ENCODE measurements at places on chromosomes 12 and 14.
A peak's percentile ranks its signal among the peaks of the same experiment; 100 is the strongest.

DNA sequence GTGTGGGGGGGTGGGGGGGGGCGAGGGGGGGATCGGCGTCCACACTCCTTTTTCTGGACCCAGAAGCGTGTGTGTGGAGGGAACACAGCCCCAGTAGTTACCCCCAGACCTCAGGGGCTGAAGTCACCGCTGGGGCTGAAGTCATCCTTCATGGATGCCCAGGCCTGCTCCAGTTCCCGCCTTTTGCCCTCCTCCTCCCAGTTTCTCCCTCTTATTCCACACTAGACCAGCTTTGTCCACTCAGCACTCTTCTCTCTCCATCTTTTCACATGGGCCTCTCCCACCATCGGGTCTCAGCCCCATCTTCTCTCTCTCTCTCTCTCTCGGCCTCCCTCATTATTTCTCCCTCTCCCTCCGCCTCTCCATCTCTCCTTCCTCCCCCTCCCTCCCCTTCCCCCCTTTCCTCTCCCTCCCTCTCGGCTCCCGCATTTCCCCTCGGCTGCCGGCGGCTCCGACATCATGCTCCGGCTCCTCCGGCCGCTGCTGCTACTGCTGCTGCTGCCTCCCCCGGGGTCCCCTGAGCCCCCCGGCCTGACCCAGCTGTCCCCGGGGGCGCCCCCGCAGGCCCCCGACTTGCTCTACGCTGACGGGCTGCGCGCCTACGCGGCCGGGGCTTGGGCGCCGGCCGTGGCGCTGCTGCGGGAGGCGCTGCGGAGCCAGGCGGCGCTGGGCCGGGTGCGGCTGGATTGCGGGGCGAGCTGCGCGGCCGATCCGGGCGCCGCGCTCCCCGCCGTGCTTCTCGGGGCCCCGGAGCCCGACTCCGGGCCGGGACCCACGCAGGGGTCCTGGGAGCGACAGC, at the start of gene P3H3:
Gene P3H3, plus strand, starts transcription at position 426 of the 799 bp plus-strand sequence. Its CDS starts 34 bp downstream, at position 460.
- DNase-seq, result no peak

- DNase-seq, result no peak
Measured at GRCh38 chr14:96191353-96191752, 13.3 kb upstream of the BDKRB2 start.

DNA sequence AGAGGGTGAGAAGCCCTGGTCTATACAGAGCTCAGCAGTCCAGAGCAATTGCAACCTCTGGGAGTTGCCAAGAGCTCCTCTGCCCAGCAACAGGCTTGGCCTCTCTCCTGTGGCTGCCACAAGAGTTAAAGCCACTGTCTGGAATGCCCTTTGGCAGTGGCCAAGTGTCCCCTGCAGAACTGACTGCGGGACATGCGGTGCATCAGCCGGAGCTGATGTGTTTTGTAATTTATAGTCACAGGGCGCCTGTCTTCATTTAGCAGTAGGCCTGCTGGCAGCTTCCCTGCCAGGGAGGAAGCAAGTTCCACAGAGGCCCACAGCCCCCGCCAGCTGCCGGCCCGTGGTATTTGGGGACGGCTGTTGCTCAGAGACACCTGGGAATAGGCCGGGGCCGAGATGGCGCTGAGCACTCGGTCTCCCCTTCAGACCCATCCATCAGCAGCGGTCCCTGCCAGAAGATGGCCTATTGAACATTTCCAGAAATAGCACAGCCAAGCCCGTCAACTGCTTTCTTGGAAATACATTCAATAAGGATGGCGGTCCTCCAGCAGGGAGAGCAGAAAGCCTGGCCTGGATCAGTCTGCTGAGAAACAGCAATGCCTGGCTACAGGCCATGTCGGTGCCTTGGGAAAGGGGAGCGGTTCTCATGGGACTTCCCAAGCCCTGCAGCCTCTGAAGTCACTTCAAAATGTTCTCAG, 217.4 kb downstream of the CRADD start:
- no peak for DNase-seq

DNA sequence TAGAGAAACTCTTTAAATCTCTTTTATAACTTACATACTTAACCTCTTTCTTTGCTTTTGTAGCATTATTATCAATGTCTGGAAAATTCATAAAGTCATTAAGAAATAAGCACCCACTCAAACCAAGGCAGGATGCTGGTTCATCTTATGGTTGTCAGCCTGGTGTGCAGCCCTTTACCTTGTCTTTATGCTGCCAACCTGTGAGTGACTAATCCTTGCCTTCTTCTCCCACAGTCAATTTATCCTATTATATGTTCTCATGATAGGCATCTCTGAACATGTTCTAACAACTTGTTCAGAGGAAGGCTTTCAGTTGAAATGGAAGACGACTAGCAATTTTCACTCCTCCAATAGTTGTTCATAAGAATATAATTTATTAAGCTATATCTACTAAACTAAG, 186.9 kb upstream of the CAND1 start:
- no peak for DNase-seq

DNA sequence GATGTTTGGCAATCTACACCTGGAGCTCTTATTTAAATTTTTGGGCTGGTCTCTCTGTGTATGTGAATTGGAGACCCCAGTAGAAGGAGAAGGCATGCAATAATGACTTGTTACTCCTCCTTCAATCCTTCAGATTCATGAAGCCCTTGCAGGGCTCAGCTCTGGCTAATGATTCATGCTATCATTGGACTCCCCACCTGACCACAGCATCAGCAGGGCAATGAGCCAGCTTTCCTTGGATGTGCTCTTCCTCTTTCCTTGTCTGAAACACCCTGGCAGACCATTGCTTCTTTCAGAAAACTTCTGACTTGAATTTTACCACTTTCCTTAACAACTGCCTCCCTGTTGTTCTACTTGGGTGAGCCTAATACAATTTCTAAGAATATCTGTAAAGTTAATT, 1019.2 kb downstream of the AACS start:
- DNase-seq, result no peak

GRCh38 chr12:80877721-80878265, 59.9 kb downstream of the LIN7A start:
- peak; percentile 11 for DNase-seq

DNA sequence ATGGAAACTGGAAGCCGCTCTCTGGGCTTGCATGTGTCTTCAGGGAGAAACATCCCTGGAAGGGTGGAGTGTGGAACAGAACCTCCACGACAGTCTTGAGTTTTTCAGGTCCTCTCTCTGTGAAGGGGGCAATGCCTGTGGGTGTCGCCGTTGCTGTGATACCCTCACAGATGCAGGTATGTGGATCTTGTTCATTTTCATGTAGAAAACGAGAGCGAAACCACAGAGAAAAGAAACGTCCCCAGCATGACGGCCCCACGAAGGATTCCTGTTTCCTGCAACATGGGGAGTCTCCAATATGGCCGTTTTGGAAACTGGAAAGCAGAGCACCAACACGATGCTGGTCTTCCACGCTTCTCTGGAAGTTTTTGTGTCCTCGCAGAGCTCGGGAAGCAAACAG, 187.9 kb downstream of the ALG10 start:
- DNase-seq, result no peak

DNA sequence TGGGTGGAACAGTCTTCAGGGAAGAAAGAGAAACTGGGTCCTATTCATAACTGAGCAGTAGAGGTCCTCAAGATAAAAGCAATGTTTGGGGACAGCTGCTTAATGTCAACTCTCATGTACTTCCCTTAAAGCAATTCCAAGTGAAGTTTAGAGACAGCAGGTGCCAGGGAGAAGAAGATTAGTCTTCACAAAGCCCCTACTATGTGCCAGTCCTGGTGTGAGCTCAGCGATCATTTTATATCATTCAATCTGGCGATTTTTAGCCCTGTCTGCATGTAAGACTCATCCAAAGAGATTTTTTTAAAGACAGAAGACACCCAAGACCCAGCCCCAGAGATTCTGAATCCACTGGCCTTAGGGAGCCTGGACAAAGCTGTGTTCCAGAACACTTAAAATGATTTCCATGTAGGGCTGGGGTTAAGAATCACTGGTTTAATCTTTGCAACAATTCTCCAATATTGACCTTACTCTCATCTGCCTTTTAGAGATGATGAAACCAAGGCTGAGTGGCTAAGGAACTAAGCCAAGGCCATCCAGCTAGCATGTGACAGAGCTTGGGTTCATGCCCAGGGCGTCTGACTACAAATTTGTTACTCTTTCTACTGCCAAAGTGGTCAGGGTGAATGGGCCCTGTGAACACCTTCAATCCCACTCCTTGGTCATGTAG, 404.5 kb upstream of the TBX3 start:
- no peak for DNase-seq

DNA sequence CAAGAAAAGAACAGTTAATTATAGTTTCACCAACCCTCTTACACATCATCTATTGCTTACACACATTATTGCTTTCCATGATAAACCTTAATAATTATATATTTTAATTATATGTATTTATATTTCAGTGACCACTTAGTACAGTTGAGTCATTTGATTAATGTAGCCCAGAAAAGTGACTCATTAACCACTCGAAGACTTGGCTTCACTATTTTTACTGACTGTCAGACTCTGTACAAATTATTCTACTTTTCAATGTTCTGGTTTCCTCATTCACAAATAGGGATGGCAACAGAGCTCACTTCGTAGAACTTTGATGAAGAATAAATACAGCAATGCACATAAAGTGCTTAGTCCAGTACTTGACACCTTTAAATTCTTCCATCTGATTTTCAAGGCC, 98.3 kb downstream of the CFAP54 start:
- no peak for DNase-seq

GRCh38 chr12:58458102-58458501, 462.2 kb downstream of the LRIG3 start:
- no peak for DNase-seq

DNA sequence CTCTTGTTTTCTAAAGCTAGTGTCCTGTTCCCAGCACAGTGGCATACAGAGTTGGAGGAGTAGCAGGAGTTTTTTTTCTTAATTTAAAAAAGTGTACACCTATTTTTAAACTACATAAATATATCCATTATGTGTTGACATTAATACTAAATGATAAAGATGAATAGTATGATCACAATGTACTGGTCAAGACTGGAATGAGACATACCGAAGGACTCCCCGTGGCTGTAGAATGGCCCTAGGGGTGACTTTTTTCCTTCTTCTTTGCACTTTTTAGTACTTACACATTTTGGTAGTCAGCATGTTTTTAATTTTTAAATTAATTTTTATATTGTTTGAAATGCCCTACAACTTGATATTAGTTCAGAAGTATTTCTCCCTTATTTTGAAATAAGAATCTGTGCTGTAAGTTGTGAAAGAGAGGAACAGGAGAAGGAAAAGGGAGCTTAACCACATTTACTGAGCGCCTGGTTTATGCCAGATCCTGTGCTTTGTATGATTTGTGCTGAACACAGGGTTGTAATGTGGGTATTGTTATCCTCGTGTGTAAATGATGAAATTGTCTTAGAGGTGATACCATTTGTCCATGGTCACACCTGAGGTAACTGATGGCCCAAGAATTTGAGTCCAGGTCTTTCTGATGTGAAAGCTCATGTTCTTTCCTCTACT, 136.5 kb downstream of the TGFB3 start:
- no peak for DNase-seq

GRCh38 chr14:21382886-21383847, 652 bp downstream of the SUPT16H start:
- DNase-seq, result peak; percentile 40

- DNase-seq, result peak; percentile 9
Measured at GRCh38 chr14:33163600-33163999, 224.9 kb downstream of the NPAS3 start.

DNA sequence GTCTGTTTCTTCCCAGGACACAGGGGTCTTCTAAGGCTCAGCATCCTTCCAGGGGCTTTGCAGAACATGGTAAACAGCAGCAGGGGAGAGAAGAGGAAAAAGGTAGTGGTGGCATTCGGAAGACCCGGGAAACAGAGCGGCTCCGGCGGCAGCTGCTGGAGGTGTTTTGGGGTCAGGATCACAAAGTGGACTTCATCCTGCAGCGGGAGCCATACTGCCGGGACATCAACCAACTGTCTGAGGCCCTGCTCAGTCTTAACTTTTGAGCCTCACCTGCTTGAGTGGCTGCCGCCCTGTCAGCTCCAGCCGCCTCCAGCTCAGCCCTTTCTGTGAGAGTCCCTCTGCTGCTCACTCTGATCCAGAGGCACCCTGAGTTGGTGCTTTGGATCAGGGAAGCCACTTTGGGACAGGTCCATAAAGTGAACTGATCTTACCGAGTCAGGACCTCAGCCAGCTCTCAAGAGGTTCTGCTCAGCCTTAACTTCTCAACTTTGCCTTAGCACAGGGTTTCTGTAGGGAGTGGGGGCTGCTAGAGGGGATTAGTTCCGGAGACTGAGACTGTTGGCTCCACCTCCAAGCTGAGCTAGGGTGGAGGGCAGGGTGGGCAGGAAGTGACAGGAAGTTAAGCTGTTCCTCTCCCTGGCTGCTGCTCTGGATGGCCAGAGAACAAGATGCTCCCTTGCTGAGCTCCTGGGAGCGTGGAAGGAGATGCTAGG, 5.4 kb downstream of the SDR39U1 start:
- no peak for DNase-seq

GRCh38 chr12:108205864-108206263, 76.8 kb downstream of the WSCD2 start:
- no peak for DNase-seq

DNA sequence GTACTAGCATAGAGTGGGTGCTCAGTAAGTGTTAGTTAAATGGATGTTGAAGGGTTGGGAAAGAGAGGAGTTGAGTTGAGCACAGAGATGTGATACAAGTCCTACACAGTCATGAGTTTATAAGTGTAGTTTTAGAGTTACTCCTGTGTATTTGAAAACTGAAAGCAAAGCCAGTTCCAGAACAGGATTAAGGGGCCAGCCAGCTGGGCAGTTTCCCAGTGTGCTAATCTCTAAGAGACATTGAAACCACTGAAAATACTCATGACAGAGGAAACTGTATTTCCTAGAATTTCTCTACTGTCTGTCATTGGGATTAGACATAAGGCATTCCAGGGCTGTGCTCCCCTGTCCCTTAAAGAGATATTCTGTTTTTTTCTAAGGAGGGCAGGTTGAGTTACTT, 101.0 kb downstream of the DERA start:
- DNase-seq, result no peak
